ENCODE measurements at places on chromosomes 6 and 20. TPM values are rescaled to one million over a fixed set of nuclear protein-coding genes. Genes with fewer than 3 reads are reported as not detected.

SAMD10 gene
- total RNA-seq: 16.3 TPM

PRKN gene
- 0.77 TPM for total RNA-seq

GNRH2 gene
- total RNA-seq: 2.0 TPM

MRAP2 gene
- total RNA-seq: not detected

HAO1 gene
- total RNA-seq: not detected

CAGE1 gene
- total RNA-seq: 0.12 TPM

BNIP5 gene
- total RNA-seq: not detected
